ENCODE measurements at places on chromosomes 2 and 18. TPM values are rescaled to one million over a fixed set of nuclear protein-coding genes. Genes with fewer than 3 reads are reported as not detected.

The ZNF512 gene
- 37.8 TPM for total RNA-seq

The GPR55 gene
- 1.1 TPM for total RNA-seq

The MC2R gene
- total RNA-seq = not detected

The ROCK1 gene
- 33.0 TPM for total RNA-seq

The BMP10 gene
- not detected for total RNA-seq

The SIX2 gene
- total RNA-seq = 0.12 TPM

- DNase-seq = peak; percentile 77
Observed at GRCh38 chr2:218898109-218898878, 17.6 kb downstream of the WNT10A start.

DNA sequence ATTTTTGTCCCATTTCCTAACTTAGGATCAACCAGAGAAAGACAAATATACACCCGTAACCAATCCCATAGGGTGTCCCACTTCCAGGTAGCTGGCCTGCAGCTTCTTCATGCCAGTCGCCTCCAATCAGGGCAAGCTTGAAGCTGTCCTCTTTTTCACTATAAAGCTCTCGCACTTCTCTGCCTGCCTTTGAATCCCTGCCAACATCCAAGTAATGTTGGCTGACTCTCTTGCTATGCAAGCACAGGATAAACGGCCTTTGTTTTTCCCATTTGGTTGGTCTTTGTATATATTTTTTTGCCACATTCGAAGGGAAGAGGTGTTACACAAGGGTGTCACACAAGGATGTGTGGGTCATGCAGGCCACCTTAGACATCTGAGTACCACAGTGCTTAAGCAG lies 388.8 kb downstream of the CBLN2 start:
- DNase-seq = no peak

GRCh38 chr2:65662654-65663432 lies 230.4 kb upstream of the SPRED2 start:
- DNase-seq = peak; percentile 30

GRCh38 chr18:79684787-79685186 lies 5.2 kb downstream of the CTDP1 start:
- DNase-seq = no peak

DNA sequence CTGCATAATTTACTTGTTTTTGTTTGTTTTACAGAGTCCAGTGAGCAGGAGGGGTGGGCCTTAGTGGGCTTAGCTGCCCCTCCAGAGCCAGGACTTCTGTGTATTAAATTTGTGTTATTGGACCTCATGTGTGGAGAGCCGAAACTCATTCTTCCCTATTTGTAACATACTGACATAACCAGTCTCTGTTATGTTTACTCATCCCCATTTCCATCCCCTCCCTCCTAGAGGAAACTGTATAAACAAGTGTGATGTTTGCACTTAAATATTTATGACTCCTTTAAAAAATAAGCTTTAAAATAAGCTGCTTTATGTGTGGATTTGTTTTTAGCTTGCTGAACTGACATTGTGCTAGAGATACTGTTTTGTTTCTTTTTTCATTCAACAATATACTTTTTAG lies 13.8 kb downstream of the ZNF512 start:
- DNase-seq = no peak

DNA sequence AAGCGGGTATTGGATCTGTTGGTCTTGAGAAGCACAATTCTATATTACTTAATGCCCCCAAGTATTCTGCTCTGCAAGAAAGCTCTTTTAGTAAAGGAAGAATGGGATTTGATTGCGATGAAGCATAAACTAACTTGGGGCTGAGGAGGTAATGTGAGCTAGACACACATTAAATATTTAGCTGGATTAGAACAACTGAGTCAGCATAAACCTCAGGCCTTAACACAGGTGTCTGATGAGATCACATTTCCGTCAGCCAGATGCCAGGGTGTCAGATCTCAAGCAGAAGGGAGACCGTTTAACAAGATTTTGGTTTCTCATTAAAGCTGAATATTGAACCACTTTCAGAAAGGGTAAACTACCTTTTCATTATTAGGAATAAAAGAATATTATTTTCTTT lies 94.5 kb downstream of the GYPC start:
- no peak for DNase-seq

- DNase-seq = peak; percentile 84
Observed at GRCh38 chr2:121293450-121294325, 8.7 kb upstream of the TFCP2L1 start.

All from mucosa of descending colon (tissue), 3 donors.